ENCODE measurements at places on chromosomes 6 and 20.
A peak's percentile ranks its signal among the peaks of the same experiment; 100 is the strongest.

DNA sequence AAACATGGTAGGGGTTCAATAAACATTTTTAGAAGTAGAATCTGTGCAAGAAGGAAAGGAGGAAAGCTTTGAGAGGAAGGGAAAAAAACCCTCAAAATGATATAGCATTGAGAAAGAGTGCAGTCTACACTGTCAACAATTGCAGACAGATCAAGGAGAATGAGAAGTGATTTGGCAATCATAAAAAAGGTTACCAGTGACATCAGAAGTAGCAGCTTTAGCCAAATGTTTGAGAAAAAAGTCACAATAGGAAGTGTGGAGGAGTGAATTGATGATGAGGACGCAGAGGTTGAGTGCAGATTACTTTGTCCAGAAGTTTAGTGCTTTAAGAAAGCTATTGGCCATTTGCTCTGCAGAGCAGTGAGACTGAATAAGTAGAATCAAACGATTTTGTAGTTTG is 155.0 kb downstream of the GJA1 start:
- no peak for DNase-seq

- no peak for DNase-seq
Observed at GRCh38 chr6:169783401-169783800, 32.0 kb downstream of the ERMARD start.

DNA sequence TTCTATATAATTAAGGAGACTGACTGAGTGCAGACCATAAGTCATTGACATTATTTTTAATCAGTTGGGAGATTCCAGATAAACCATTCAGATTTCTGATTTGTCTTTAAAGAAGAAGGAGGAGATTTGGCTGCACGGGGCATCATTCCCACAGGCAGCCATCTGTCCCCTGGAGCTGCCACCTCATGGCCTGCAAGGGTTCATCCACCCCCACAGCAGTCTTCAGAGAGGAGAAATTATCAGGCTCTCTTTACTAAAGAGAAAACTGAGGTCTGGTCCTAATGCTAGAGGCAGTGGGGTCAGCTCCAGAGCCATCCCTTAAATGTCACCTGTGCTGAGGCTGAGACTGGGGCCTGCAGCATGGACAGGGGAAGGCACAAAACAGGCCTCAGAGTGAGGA is 501.3 kb upstream of the SULF2 start:
- peak; percentile 44 for DNase-seq

DNA sequence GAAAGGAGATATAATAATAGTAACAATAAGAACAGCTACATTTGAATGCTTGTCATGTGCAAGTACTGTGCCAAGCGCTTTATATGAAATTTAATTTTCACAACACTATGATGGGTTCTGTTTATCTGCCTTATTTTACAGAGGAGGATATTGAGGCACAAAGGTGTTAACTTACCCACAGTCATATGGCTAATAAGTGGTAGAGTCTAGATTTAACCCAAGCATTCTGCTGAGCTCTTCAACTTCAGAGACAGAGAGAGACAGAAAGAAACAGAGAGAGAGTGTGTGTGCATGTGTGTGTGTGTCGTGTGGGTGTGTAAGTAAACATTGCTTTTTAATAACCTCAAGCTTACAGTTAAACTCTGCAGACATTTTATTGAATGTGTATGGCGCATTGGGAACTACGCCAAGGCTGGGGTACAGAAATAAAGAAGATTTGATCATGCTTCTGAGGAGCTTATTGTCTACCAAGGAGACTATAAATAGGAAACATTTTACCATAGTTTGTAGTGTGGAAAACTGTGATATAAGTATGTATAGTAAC is 12.9 kb downstream of the TBPL1 start:
- DNase-seq: no peak

DNA sequence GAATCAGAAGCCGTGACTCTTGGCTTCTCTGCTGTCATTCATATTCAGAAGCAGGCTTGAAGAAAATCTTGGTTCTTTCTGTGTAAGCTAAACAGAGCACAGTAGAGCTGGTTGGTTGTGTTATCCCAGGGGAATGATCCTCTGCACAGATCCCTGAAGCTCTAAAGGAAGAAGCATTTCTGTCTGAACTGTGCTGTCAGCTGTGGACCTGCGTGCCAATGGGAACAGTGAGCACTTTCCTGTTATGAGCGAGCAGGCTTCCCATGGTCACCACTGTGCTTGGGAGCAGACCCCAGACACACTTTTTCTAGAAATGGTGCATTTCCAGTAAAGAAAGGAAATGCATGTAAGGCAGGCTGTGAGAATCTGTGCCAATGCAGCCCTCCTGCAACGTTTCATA is 490.2 kb downstream of the EPM2A start:
- no peak for DNase-seq

DNA sequence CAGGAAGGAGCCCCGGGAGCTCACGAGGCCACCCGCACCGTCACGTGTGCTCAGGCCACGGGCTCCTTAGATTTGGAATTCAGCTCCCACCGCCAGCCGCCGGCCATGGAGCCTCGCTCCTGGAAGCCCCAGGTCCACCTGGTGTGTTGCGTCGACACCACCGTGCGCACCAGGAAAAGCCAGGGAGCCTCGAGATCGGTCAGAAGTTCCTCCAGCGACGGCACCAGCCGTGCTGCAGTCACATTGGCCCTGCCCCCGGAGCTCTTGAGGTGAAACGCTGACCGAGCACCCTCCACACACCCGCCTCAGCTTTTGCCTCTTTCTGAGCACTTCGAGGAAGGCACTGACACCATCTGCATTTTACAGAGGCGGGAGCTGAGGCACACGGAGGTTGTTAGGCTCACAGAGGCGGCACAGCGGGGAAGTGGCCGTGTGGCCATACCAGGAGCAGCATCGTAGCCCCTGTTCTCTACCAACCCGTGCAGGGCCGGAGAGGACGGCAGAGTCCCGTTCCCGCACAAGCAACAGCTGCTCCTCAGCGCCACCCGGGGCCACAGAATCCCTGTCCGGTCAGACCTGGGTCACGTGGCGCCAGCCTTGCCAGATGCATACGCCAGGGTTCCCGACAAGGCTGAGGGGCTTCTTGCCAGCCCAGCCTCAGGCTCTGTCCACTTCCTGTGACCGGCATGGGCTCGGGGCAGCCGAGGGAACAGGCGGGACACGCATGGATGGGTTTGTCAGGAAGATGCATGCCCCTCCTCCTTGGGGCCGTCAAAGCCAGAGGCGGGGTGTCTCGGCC is 7.6 kb downstream of the NKAIN4 start:
- DNase-seq: peak; percentile 66

GRCh38 chr6:55239099-55239498 is 64.8 kb downstream of the HCRTR2 start:
- no peak for DNase-seq

GRCh38 chr6:87308970-87309369 is 13.4 kb upstream of the SMIM8 start:
- no peak for DNase-seq

DNA sequence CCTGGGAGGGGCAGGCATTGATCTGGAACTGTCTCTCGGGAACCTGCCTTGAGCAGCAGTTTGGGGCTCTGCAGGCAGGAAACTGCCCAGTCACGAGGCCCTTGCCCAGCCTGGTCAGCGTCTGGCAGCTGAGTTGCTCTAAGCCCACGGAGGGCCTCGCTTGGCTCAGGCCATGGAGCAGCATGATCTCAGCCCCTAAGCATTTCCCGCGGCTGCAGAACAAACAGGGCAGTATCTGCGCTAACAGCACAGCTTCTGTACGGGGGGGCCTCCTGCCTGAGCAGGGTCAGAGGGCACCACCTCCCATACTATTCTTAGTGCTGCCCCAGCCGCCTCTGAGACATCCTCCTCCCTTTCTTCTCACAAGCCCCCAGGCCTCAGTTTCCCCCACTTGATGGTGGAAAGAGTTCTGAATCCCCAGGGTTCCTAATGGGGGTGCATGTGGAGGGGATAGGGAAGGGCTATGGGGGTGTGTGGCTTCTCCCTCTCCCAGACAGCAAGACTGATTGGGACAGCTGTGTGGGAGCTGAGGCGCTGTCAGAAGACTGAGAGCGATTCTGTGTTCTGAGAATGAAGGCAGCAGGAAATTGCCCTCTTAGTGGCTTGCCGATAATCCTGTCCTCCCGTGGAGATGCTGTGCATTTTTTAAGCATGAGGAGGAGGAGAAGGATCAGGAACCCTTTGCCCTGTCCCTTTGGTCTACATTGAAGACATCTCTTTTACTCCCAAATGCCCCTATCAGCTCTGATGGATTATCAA is 46.4 kb downstream of the MOCS1 start:
- DNase-seq: no peak

- no peak for DNase-seq
Observed at GRCh38 chr6:72374857-72375256, 247.0 kb upstream of the KCNQ5 start.

DNA sequence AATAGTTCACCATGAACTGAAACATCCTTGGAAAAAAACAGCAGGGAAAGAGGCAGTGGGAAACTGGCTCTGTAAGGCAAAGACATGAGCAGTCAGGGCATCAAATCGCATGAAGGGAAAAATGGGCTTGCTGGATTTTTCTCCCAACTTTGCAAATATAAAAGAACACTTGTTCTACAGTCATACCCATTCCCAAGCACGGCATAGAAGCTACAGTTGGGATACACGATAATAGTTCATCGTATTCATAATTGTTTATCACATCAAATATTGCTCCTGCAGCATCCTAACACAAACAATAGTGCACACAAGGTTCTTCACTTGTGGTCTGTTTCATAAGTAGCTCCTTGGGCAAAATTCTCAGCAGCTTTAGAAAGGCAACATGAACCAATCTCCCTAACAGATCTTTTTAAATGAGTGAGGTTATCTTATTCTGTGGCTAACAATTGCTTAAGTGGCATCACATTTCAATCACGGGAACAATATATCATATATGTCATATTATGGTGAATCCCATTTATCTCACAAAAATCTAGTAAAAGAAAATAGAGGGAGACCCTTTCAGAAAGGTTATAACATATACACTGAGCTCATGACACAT is 243.9 kb downstream of the PKHD1 start:
- DNase-seq: no peak

- no peak for DNase-seq
Observed at GRCh38 chr6:162181741-162182401, 545.7 kb downstream of the PRKN start.

- peak; percentile 45 for DNase-seq
Observed at GRCh38 chr20:57469418-57470211, 55.3 kb downstream of the CTCFL start.

DNA sequence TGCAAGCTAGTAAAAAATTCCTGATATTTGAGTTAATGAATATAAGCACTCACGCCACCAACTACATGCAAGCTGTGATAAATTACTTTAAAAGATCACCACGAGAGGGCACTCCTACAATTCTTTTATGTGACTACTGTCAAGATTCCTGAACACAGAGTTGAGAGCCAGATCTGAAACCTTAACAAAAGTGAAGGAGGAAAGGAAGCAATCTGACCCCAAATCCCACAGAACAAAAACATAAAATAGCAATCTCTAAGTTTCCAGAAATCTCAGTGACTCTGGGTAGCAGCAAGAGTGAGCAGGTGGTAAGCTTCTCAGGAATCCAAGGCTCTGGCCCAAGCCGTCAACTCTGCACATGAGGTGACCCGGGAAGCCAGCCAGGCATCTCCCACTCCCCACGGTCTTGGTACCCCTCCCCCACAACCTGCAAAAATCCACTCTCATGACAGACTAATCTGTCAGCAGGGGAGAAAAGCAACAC is 55.1 kb downstream of the STAU1 start:
- DNase-seq: peak; percentile 76

- peak; percentile 48 for DNase-seq
Observed at GRCh38 chr6:143515061-143515760, 3.7 kb upstream of the FUCA2 start.

GRCh38 chr6:15073344-15073789 is 172.5 kb upstream of the JARID2 start:
- no peak for DNase-seq

DNA sequence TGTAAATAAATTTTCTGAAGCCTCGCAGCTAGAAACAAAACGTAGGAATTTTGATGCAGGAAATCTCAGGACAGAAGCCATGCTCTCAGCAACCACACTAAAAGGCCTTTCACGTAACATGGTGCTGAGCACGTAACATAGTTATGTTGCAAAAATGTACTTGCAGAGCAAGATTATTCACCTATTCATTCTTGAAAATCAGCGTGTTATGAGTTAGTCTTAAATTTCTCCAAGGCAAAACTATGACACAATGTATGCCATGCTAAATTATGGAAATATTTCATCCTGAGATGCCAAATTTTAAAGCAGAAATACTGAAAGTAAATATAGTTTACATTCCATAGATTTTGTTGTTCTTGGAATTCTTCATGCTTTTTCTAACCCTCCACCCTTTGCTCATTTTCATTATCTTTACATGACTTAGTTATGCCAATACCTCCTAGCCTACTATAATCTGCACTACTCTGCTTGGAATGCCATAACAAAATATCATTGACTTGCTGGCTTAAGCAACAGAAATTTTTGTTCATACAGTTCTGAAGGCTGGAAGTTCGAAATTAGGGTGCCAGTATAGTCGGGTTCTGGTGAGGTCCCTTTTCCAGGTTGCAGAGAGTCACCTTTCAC is 179.8 kb upstream of the BMP5 start:
- DNase-seq: no peak

DNA sequence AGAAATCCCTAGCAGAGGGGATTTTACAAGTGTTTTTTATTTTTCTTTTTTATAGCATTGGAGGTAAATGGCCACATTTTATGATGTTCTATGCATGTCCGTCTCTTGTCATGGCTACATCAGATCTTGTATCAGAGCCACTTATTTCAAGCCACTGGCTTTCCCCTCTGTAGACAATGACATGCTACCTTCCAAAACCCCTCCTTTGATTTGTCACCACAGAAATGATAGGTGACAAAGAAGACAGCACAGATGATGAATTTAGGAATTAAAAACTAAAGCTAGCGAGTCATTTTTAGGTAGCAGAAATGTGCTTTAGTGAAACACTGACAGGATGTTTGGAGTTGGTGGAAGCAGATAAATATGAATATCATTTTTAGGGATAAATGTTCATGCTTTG is 20.8 kb downstream of the PLCB1 start:
- no peak for DNase-seq

GRCh38 chr6:18427296-18427695 is 40.1 kb downstream of the RNF144B start:
- no peak for DNase-seq

DNA sequence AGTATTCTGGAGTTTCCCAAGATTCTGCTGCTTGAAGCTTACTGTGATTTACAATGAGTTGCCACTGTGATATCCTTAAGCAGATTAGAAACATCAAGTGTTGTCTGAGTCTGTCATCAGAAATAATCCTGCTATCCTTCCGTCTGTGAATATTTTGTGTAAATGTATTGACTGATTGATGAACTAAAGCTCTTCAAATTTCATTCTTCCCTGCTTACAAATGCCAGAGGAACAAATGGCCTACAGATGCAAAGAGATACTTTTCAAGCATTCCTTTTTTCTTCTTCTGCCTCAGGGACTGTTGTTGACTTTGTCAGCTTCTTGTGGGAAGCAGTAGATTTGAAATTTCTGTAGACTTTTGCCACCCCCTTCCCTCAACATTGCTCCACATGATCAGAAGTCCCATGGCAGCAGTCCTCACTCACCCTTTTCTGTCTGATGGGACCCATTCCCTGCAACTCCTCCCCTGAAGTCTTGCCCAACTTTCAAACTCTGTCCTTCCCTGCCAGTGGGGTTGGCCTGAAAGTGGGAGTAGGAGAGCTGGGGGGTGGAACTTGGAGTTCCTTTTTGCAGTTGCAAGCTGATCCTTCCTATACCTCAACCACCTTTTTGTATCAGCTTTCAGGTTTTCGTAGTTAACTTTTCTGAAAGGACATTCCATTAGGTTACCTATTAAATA is 38.5 kb upstream of the MLIP start:
- no peak for DNase-seq

Measured in cerebellum (tissue), 4 donors.